ENCODE measurements at places on chromosomes 1 and 21. TPM values are rescaled to one million over a fixed set of nuclear protein-coding genes. Genes with fewer than 3 reads are reported as not detected.

Gene FCRL5
- total RNA-seq = 0.31 TPM

- no peak for DNase-seq
- no peak overlapping the region for H3K27ac ChIP-seq
Observed at GRCh38 chr1:10631811-10632593, 157.3 kb downstream of the PEX14 start.

DNA sequence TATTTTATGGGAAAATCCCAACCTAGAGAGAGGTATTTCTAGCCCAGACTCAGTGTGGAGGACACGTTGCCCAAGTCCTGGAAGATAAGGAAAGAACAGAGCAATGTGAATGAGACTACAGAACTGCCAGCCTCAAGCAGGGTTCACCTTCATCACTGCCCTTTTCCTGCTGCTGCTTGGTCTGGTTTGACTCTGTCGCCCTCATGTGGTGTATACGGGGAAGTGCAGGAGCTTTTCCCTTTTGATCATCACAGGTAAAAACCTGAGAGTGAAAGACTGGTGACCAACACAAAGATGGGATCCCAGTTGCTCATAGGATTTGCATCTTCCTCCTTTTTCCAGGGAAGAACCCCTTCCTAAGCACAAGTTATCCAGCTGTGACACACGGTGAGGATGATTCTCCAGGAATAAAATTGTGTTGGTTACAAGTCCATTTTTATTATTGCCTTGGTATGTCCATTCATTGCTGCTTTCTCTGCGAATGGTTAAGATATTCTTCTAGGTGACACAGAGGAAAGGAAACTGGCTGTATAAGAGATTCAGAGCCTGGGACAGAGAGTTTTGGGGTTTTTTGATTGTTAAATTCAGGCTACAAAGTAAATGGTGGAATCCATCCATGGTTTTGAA is 89.5 kb upstream of the CD53 start:
- peak; percentile 38 for DNase-seq
- H3K27ac ChIP-seq = no peak overlapping the region
- no peak overlapping the region for H3K4me3 ChIP-seq
- no peaks in the 10 kb centered on the region for H3K27me3 ChIP-seq

Gene PRR9
- total RNA-seq = not detected

DNA sequence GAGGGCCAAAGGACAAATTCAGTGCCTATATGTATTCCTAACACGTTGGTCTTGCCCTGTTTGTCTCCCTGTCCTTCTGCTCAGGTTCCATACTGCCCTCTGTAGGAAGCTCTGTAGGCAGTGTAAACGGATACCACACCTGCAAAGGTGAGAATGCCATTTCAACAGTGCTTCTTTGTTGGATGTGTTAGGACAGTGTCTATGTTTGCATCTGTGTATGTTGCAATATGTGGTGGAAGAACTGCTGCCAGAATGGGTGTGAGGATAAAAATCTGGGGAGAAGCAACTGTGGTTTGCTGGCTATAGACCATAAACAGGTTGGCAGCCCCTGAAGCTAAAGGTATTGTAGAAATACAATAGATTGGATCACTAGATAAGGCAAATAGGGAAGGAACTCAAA is 113.1 kb upstream of the BMP8A start:
- H3K27me3 ChIP-seq = no peaks in the 10 kb centered on the region
- DNase-seq = no peak
- H3K4me3 ChIP-seq = no peak overlapping the region
- no peaks in the 10 kb centered on the region for H3K4me1 ChIP-seq
- H3K36me3 ChIP-seq = peaks cover 5% of the 10 kb centered on the region
- H3K27ac ChIP-seq = no peak overlapping the region

- H3K4me3 ChIP-seq = no peak overlapping the region
- no peaks in the 10 kb centered on the region for H3K27me3 ChIP-seq
- no peaks in the 10 kb centered on the region for H3K36me3 ChIP-seq
- no peak for DNase-seq
Observed at GRCh38 chr1:164660775-164661174, 101.8 kb downstream of the PBX1 start.

- H3K36me3 ChIP-seq = no peaks in the 10 kb centered on the region
- DNase-seq = no peak
- H3K4me1 ChIP-seq = peaks cover 3% of the 10 kb centered on the region
- H3K27me3 ChIP-seq = peaks cover 3% of the 10 kb centered on the region
- no peak overlapping the region for H3K27ac ChIP-seq
Observed at GRCh38 chr1:119449971-119450370, 35.0 kb downstream of the HSD3B2 start.

- H3K4me3 ChIP-seq = no peak overlapping the region
- H3K27me3 ChIP-seq = no peaks in the 10 kb centered on the region
- no peak for DNase-seq
Observed at GRCh38 chr1:214593158-214593557, 9.8 kb upstream of the CENPF start.

Gene FCRL3
- 0.99 TPM for total RNA-seq

Gene CLK2
- 65.9 TPM for total RNA-seq

Gene TFAP2E
- 0.32 TPM for total RNA-seq

DNA sequence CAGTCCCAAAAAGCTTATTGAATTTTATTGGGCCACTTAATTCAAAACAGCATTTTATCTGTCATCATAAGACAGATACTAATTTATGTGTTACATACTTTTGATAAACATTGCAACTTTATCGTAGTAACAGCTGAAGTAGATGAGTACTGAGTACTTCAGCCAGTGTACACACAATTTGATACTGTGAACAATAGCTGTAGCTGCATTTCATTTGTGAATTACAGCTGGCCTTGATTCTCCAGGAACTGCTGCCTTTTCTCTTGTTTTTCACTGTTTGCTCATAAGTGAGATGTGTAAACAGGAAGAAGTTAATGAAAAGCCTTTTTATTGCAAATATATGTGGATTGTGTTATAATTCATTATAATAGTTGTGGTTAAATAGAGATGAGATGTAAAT is 10.2 kb downstream of the UAP1 start:
- H3K27me3 ChIP-seq = no peaks in the 10 kb centered on the region
- no peak for DNase-seq
- no peak overlapping the region for H3K4me3 ChIP-seq
- H3K36me3 ChIP-seq = peaks cover 38% of the 10 kb centered on the region
- H3K27ac ChIP-seq = no peak overlapping the region

GRCh38 chr21:41835711-41836154 is 43.4 kb downstream of the PRDM15 start:
- no peak overlapping the region for H3K27ac ChIP-seq
- no peaks in the 10 kb centered on the region for H3K27me3 ChIP-seq
- no peak for DNase-seq

DNA sequence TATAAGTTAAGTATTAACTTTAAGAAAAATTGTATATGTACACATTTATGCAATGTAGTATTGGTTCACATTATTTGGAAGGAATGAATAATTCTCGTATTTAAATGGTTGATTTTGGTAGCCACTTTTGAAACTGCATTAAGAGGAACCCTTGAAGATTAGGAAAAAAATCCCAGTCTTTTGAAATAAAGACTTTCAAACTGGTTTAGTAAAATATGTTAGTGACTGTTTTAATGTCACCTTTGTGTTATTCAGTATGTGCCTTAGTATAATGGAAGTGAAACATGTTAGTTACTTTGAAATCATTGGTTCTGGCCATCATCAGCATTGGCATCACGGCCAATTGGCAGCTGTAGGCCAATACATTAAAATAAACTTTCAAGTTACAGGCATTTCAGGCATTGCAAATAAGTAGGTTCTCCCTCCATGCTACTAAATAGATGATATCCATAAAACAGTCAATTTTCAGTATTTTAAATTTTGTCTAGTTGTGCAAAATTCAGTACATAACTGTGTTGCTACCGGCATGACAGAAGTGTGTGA is 4.4 kb downstream of the MIER1 start:
- no peak for DNase-seq
- H3K4me3 ChIP-seq = peak overlapping the region; percentile 87
- peaks cover 43% of the 10 kb centered on the region for H3K4me1 ChIP-seq
- peak overlapping the region; percentile 87 for H3K27ac ChIP-seq

Gene GJA8
- total RNA-seq = not detected

DNA sequence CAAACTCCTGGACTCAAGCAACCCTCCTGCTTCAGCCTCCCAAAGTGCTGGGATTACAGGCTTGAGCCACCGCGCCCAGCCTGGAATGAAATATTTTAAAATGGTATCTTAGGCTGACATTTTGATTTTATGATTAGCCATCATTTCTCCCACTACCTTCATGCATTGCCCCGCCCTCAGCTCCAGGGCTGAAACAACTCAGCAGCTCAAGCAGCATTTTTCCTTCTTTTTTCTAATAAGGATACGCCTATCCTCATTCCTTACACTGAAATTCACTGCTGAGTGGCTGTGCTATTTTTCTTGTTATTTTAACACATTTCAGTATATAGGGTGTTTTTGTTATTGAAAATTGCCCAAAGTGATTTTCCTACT is 56.8 kb upstream of the HTR1D start:
- H3K27me3 ChIP-seq = peaks cover 35% of the 10 kb centered on the region
- H3K36me3 ChIP-seq = no peaks in the 10 kb centered on the region
- DNase-seq = no peak

Gene KRTAP12-2
- total RNA-seq = not detected

Gene LEFTY1
- total RNA-seq = 0.39 TPM

GRCh38 chr1:214847071-214847810 is 235.3 kb upstream of the KCNK2 start:
- no peak overlapping the region for H3K4me3 ChIP-seq
- H3K36me3 ChIP-seq = no peaks in the 10 kb centered on the region
- no peaks in the 10 kb centered on the region for H3K27me3 ChIP-seq

DNA sequence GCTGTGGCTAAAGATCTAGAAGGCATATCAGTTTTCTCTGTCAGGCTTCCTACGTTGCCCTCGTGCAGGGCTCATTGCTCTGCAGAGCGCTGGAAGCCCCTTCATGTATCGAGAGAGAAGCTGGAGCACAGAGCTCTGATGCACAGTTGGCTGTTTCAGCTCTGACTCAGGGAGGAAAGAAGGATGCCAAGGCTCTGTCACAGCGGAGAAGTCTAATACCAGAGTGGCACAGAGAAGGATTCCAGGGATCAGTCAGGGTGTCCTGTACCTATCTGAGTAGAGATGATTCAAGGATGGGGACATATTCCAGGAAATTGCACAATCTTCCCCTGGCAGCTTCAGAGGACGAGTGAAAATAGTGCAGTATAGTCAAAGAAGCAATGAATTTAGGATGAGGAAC is 179.2 kb upstream of the FMN2 start:
- no peak for DNase-seq
- peaks cover 6% of the 10 kb centered on the region for H3K27me3 ChIP-seq
- H3K4me3 ChIP-seq = no peak overlapping the region
- H3K36me3 ChIP-seq = no peaks in the 10 kb centered on the region
- H3K4me1 ChIP-seq = no peaks in the 10 kb centered on the region
- no peak overlapping the region for H3K27ac ChIP-seq

DNA sequence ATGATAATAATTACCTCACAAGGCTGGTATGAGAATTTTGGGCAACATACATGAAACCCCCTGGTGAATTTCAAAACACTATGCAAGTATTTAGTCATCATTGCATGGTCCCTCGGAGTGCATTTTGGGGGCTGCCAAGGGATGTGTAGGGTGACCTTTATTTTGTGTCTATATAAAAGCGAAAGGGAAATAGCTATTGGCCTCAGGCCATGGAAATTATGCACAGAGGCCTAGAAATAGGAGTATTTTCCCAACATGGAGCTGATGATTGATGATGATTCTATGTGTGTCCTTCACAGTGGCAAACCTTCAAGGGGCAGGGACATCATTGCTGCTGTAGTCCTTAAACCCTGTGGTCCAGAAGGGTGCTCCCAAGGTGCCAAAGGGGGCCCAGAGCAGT is 265.5 kb downstream of the ST6GALNAC3 start:
- H3K27me3 ChIP-seq = no peaks in the 10 kb centered on the region
- no peak overlapping the region for H3K4me3 ChIP-seq
- peaks cover 6% of the 10 kb centered on the region for H3K36me3 ChIP-seq
- no peak overlapping the region for H3K27ac ChIP-seq

GRCh38 chr1:110214454-110215404 is 4.6 kb downstream of the KCNC4 start:
- H3K4me3 ChIP-seq = no peak overlapping the region
- H3K36me3 ChIP-seq = no peaks in the 10 kb centered on the region
- H3K4me1 ChIP-seq = peaks cover 48% of the 10 kb centered on the region
- H3K27me3 ChIP-seq = no peaks in the 10 kb centered on the region
- DNase-seq = no peak

Gene TRAF3IP3
- 194 TPM for total RNA-seq

DNA sequence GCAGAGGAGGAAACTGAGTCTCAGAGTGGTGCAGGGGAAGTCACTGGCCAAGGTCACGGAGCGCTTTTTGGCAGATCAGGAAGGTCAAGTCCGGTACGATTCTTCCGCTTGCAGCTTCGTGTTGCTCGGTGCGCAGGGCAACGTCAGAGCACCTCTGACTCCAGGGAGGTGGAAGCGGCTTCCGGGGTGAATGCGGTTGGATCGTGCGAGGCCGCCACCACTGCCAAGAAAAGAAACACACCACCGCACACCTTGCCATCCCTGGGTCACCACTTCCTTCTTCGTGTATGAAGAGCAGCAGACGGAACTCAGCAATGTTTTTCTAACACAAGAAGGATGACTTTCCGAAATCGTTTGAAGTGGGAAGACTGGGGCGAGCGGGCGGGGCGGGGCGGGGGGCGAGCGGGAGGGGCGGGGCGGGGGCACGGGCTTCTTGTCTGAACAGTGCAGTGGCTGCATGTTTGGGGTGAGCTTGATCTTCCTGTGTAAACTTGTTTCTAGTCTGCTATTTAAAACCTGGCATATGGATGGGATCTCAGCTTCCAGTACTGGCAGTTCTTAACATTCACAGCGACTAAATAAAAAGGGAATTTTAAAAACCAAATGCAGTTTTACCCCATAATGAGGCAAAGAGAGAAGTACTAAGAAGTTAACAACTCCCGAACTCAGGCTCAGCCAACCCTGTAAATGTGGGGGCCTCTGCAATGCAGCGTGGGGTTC is 300.0 kb downstream of the RRAGC start:
- peak overlapping the region; percentile 73 for H3K4me3 ChIP-seq
- H3K27ac ChIP-seq = peak overlapping the region; percentile 89
